ENCODE measurements at places on chromosomes 7 and 10. TPM values are rescaled to one million over a fixed set of nuclear protein-coding genes. Genes with fewer than 3 reads are reported as not detected.

The CYP26A1 gene
- total RNA-seq = not detected

- DNase-seq = no peak
Observed at GRCh38 chr7:30411173-30411572, 67.4 kb downstream of the NOD1 start.

DNA sequence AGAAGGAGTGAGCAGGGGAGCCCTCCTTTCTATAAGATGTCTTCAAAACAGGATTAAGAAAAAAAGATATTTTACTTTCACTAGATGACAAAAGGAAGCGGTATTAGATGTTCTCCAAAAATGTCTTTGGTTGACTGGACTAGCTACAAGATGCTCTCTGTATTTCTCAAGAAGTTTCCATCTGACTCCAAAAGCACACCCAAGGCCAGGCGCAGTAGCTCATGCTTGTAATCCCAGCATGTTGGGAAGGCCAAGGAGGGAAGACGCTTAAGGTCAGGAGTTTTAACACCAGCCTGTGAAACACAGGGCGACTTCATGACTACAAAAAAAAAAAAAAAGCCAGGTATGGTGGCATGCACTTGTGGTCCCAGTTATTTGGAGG, 84.5 kb downstream of the PIP4K2A start:
- DNase-seq = no peak

- peak; percentile 84 for DNase-seq
Observed at GRCh38 chr10:129466703-129467358, at the start of gene MGMT. MGMT (plus strand) TSS chr10:129467241.

DNA sequence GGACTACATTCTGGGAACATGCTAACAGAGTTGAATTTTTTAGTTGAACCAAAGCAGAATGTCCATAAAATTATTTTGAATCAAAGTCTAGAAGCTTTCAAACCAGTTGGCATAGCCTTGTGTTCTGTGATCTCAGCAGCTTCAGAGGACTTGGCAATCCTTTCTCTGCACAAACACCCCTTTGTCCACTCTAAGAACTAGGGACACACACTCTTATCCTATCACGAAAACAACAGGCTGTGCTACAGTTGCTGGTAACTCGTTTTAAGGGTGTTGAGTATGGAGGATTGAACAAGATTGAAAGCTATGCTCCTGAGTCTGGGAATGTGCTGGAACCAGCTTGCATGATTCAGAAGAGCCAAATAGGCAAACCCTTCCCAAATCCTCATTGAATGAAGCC, 76.4 kb upstream of the PRSS58 start:
- no peak for DNase-seq

- no peak for DNase-seq
Observed at GRCh38 chr10:130958003-130958402, 353.5 kb downstream of the TCERG1L start.

Measured in fibroblast of lung (primary cell).